ENCODE measurements at places on chromosomes 2 and 18.
A peak's percentile ranks its signal among the peaks of the same experiment; 100 is the strongest.

DNA sequence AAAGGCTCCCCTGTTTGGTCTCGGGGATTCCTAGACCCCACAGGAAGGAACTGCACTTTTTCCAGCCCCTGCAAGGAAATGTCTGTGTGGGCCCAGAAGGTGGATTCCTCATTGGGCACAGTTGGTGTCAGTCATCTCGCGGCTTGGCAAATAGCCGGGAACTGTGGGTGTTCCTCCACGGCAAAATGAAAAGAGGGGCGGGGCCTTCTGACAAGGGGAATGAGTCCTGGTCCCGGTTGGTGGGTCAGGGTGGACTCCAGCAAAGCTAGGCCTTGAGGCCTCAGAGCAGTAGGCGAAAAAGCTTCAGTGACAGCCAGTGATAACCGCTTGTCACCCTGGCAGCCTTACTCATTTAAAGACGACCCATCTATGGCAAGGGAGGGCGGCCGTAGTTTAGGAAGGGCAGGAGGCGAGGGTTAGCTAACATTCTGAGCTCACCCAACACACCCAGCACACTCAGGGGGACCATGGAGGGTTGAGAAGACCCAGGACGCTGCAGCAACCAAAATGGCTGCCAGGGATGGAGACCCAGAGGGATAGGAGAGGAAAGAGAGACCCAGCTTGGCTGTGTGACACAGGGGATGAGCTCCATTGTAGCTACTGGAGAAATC is 16.5 kb downstream of the SLC4A3 start:
- no peak for DNase-seq

GRCh38 chr18:79774111-79774510 is 23.6 kb upstream of the KCNG2 start:
- no peak for DNase-seq

DNA sequence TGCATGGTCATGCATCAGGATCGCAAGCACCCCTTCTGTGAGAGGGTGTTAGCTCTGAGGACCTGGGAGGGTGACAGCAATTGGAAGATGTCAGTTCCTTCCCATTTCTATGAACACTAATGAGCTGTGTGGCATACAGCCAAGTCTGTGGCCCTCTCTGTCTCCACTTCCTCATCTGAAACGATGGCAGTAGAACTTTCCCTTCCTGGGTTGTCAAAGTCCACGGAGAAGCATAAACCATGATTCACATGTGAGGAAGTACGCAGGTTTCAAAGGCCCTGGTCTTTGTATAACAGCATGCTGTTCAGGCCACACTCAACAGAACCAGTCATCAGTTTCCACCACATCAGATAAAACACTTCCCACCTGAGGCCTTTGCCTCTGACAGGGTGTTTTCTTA is 167.4 kb upstream of the RAB6C start:
- peak; percentile 33 for DNase-seq

GRCh38 chr2:165016772-165017411 is 61.6 kb upstream of the SLC38A11 start:
- DNase-seq = no peak

GRCh38 chr18:54528942-54529376 is 62.1 kb upstream of the DYNAP start:
- no peak for DNase-seq

- no peak for DNase-seq
Measured at GRCh38 chr18:37524498-37525261, 40.9 kb downstream of the CELF4 start.

DNA sequence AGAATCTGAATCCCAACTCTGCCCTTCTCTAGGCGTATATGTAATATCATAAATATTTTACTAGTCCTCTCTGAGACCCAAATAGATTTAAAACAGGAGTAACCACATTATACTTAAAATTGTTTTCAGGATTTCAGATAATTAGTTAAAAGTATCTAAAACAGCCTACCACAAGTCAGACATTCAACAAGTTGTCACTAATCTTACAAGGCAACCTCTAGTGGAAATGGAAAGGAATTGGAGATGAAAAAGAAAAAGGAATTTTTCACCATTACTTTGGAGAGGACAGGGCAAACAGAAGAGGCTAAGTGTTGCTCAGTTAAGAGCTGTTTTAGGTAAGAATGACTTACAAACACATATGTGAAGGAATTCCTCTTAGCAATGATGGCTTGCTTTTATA is 11.4 kb downstream of the CUL3 start:
- no peak for DNase-seq

DNA sequence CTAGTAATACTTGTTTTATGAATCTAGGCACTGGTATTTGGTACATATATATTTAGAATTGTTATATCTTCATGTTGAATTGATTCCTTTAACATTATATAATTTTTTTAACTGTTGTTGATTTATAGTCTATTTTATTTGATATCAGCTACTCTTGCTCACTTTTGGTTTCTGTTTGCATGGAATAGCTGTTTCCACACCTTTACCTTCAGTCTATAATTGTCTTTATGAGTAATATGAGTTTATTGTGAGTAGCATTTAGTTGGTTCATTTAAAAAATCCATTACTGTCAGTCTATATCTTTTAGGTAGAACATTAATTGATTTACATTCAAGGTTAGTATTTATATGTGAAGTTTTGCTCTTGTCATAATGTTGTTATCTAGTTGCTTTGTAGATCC is 58.6 kb downstream of the SMCHD1 start:
- DNase-seq = no peak

DNA sequence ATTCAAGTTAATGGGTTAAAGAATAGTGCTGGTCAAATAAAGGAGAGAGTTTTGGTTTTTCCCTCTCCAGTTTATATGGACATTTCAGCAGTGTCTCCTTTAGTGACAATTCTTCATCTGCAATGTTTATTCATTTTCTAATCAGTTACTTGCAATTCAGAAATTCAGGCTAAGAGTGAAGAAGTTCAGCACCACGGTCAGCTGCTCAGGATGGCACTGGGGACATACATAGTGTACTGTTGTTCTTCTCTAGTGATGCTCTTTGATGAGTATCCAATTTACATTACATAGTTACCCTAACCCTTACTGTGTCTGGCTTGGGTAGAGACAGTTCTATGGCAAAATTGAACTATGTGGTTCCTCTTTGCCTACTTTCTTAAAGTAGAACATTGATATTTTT is 412.7 kb downstream of the CNTNAP5 start:
- no peak for DNase-seq

DNA sequence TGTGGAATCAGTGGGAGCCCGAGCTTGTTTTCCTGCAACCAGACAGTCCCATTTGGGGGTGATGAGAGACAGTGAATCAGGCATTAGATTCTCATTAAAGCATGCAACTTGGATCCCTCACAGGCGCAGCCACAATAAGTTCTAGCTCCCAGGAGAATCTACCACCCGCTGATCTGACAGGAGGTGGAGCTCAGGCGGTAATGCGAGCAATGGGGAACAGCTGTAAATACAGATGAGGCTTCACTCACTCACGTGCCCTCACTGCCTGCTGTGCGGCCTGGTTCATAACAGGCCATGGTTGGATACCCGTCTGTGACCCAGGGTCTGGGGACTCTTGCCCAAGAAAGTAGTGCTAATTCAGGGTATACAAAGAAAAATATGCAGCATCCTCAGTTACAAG is 144.8 kb upstream of the RGPD4 start:
- no peak for DNase-seq

- DNase-seq = no peak
Measured at GRCh38 chr2:166112193-166112605, 15.6 kb downstream of the SCN1A start.

- no peak for DNase-seq
Measured at GRCh38 chr2:127398239-127398590, 10.4 kb upstream of the MAP3K2 start.

GRCh38 chr2:117336496-117336895 is 478.0 kb upstream of the DDX18 start:
- no peak for DNase-seq

GRCh38 chr2:176507786-176508185 is 238.5 kb downstream of the MTX2 start:
- DNase-seq = no peak

- no peak for DNase-seq
Measured at GRCh38 chr2:38277245-38278116, 99.6 kb downstream of the ATL2 start.

DNA sequence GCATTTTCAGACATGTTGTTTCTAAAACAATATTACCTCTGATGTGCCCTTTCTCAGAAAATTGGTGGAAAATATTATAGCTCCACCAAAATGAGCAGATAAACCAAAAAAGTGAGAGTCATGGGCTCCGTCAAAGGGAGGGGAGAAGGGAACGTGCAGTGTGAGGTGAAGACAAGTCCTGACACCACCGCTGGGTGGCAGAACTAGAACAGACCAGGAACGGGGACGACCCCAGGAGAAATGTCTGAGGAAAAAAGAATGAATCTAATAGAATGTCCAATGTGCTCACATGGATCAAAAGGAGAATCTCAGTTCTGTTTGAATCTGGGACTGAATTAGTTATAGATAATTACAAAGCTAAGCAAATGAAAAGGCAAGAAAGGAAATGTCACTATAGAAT is 22.6 kb upstream of the BCL2 start:
- no peak for DNase-seq

GRCh38 chr2:118242216-118242615 is 153.9 kb downstream of the INSIG2 start:
- DNase-seq = no peak

DNA sequence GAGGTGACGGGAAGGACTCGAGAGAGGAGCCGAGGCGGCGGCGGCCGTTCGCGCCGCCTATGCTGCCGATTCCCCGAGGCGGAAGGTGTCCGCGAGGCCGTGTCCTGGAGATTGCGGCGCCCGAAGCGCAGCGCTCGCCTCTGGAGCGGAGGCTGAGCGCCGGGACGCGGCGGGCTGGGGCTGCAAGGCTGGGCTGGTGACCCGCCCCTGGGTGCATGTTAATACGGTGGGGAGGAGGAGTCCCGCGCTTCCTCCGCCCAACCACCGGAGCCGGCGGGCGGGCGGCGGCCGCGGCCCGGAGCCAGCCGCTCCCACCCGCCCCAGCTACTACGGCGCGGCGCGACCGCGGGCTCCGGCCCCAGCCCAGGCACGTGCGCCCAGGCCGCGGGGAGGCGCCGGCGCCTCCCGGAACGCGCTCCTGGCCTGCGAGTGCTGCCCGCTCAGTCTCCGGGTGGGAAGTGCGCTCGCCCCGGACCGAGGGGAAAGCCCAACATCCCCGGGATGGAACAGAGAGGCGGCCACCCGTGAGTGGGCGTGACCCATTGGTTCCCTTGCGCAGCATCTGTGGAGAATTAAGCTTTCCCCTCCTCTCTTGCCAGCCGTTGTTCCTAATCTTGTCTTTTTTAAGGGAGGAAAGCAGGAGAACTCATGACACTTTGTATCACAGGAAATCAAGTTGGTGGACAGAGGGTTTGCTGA is at the start of gene DLGAP1:
Gene DLGAP1, minus strand, starts transcription at position 195 of the 699 bp plus-strand sequence.
- DNase-seq = no peak

- DNase-seq = no peak
Measured at GRCh38 chr2:10412380-10412779, 35.7 kb downstream of the ODC1 start.

GRCh38 chr2:128452024-128452411 is 133.3 kb upstream of the HS6ST1 start:
- no peak for DNase-seq

GRCh38 chr2:14303366-14304115 is 329.0 kb upstream of the LRATD1 start:
- DNase-seq = peak; percentile 45
